Karpas-422 (cell line): ENCODE measurements at places on chromosomes 3 and 15. TPM values are rescaled to one million over a fixed set of nuclear protein-coding genes. Genes with fewer than 3 reads are reported as not detected.
A peak's percentile ranks its signal among the peaks of the same experiment; 100 is the strongest.

DNA sequence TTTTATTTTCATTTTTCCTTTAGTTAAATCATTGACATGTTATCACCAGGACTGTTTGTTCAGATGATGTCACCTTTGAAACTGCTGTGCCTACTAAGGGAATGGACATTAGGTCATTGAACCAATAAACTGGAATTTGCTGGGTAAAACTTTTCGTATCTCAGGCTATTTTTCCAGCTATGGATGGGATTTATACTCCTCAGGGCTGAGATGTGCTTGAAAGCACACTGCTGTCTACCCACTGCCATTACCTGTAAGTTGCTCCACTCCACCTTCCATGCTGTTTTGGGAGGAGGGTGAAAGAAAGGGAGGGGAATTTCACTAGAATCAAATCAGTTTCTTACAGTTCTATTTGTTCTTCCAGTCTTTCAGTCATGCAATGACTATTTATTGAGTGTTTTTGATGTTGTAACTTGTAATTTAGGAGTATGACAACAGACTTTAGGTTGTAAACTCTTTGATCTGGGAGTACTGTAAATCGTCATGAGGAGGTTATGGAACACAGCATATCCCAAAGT, 11.3 kb downstream of the EHD4 start:
- DNase-seq: no peak

DNA sequence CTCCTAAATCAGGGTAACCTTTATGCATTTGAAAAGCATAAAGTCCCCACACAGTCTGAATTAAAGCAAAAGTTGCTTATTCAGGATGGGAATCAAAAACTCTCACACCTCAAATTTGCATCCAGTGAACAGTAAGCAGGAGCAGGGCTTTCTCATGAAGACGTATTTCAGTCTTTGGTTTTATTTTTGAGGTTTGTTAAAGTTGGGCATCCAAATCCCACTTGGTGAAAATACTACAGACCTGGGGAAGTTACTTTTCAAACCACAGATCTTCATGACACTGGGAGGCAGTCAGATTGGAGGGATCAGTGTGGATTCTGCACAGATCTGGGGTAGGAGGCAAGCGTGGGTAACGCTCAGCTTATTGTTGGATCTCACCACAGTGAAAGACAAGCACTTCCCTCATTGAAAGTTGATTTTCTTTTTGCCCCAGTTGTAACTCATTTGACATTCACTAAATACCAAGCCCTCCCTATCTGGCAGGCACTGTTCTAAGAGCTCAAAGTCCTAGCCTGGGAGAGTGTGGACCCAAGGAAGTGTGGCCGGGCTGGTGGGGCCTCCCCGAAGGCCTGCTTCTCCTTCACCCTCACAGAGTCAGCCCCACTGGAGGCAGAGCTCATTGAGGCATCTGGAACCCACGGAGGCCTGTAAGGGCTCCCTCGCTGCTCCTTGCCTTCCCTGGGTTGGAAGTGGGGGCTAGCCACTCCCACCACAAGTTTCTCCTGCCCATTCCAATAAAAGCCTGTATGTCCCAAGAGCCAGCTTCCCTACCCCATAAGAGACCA, 783 bp upstream of the ISG20 start:
- peak; percentile 60 for DNase-seq

Gene IL17RC
- total RNA-seq: 0.54 and 2.5 TPM in 2 replicates

Gene CHRFAM7A
- not detected in 2 replicates for total RNA-seq

Gene CIDEC
- total RNA-seq: not detected in 2 replicates

GRCh38 chr3:58526515-58526957, 10.5 kb downstream of the ACOX2 start:
- DNase-seq: no peak

DNA sequence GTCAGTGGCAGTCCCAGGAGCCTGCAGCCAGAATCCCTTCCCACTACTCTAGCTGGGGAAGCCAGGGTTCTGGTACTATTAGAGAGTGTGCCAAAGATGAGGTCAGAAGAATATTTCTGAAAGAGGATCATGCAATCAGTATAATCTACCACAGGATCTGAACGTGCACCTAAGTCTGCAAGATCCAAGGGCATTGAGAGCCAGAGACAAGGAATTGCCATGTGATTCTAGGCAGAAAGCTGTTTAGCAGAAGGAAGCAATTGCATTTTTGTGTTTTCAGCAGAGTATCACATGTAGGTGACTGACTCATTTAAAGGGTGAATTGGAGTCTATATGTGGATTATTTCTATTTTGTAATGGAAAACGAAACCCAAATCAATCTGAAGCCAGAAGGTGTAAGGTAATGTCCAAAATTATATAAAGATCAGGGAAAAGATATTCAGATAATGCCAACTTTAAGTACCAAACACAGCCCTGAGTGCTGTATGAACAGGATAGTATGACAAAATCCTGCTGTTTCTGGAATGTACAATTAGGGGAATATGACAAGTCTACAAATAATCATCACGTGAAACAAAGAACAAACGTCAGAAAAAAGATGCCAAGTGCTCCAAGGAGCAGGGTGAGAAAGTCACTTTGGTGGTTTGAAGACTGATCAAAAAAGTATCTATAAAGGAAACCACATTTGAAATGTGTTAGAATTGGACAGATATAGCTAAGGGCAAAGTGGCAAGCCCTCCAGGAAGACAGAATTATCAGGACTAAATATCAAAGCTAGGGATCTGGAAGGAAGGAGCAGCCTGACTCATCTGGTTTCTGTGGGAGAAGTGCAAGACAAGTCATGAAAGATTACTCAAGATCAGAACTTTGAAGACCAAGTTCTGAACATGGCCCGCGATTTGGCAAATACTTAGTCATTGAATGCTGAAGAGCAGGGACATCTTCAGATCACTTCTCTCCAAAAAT, 1036.6 kb downstream of the NTRK3 start:
- no peak for DNase-seq

Gene ALDH1A3
- total RNA-seq: not detected in 2 replicates

DNA sequence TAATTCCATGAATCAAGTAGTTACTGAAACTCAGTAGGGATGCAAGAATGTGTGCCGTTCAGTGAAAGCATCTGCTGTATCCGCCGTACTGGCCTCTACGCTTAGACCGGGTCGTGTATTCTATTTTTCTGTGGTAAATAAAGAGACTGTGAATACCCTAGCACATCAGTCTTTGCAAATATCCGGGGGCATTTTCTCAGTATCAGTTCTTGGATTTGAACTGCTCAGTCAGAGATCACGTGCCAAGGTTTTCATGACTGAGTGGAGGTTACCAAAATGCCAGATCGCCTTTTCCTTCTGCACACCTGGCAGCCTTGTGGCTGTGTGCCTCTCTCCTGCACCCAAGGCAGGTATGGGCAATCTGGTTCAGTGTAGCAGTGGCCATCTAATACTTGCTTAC, 377.0 kb downstream of the OCA2 start:
- no peak for DNase-seq

DNA sequence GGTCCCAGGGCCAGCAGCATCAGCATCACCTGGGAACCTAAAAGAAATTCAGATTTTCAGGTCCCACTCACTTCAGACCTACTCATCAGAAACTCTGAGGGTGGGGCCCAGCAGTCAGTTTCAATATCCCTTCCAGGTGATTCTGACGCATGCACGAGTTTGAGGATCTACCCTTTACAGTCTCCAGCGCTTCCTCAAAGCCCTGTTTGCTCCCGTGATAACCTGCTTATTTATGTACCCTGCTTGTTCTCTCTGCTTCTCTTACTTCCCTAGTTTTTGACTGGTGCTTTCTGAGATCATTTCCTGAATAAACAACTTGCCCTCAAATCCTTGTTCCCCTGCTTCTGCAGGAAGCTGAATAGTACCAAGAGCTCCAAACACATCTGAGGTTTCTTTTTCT, 245.3 kb downstream of the ZNF621 start:
- DNase-seq: no peak

- DNase-seq: no peak
These were observed 82.0 kb upstream of the DAZL start for GRCh38 chr3:16687221-16687620.

DNA sequence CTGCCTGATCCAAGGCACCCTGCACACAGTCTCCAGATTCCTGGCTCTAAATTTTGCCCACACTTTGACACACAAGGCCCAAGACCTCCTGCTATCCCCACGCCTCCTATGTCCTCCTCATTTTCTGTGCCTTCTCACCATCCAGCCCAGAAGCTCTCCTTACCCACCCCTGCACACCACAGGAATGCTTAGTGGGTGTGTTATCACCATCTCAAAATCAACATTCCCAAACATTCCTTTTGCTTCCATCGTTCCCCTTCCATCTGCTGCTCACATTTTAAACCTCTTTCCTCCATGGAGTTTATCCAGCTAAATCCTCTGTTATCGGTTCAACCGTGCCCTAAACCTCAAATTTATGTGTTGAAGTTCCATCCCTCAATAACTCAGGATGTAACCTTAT, 43.9 kb downstream of the DGKG start:
- no peak for DNase-seq

DNA sequence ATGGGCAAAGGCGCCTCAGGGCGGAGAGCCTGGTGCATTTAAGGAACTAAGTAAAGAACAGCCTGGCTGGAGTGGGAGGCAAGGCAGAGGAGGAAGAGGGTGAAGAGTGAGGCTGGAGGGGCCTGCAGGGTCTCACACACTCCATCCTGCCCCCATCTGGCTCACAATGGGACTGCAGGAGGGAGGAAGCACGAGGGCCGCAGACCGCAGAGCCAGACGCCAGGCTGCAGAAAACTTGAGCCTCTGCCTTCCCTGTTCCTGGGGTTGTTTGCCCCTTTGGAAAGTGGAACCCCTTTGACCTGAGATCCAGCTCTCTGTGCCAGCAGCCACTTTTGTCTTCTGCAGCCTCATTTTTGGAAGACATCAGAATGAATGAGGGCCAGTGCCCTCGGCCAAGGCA, 138.0 kb downstream of the SRGAP3 start:
- DNase-seq: peak; percentile 64

DNA sequence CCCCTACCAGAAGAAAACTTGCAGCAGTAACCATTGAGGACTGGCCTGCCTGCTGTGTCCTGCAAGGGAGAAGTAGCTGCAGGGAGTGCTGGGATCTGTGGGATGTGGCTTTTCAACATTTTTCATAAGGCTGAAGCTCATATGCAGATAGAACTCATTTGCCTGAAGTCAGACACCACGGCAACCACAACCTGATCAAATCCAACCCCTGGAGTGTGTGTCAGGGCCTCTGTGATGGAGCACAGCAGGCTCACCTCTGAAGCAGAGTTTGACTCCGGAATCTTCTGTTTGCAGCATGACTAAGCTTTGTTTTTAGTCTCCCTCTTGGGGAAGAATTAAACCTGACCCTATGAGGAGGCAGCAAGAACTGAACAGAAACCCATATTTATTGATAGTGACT, 508.7 kb downstream of the AGBL1 start:
- DNase-seq: no peak

DNA sequence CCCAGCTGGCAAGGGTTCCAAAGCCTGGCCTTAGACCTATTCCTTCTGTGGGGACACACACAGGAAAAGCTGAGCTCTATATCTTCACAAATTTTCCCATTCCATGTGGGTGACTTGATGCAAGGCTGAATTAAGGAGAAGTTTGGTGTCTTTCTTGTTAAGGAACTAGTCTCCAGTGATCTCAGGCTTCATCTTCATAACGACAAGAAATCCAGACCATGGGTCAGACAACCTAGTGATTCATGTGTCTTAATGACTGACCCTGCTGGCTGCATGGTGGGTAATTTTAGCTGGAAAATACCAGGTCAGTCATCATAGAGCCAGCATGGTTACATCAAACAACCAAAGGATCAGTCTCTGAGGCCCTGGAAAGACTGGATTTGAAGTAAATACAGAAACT, 112.7 kb upstream of the SLC4A7 start:
- no peak for DNase-seq

GRCh38 chr15:29331071-29331470, 61.4 kb upstream of the NSMCE3 start:
- no peak for DNase-seq

- no peak for DNase-seq
These were observed 42.7 kb upstream of the MTMR10 start for GRCh38 chr15:31034152-31034551.

DNA sequence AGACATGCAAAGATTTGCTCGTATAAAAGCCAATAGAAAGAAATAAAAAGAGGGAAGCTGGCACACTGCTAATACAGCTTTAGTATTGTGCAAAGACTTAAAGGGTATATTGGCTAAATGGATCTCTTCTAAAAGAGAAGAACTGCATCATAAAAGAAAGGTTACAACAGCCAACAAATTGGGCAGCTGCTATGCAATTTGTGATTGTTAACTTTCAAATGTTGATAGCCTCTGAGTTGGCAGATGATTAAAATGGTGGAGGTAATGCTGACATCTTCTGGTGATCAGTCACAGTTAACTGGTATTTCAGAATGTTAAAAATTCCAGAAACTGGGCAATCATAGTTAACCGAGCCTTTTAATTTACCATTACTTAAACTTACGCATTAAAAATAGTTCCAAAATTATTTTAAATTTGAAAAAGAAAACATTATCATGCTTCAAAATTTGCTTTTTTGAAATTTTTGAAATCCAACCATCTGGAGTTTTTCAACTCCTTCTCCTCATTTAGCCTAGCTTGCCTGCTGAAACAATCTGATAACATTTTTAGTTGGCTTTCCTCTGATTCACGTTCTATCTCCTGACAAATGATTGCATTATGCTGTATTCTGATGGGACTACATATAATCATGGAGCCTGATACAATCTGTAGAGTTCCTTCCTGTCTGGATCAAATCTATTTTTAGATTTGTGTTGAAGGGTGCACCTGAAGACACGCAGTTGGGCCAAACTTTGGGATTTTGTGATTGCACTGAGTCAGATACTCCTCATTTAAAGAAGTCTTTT, 144.0 kb upstream of the PDZRN3 start:
- no peak for DNase-seq

Gene SEMA4B
- 40.4 and 65.1 TPM in 2 replicates for total RNA-seq

Gene SLMAP
- 44.8 and 63.6 TPM in 2 replicates for total RNA-seq

GRCh38 chr3:149727656-149728055, 24.6 kb downstream of the COMMD2 start:
- DNase-seq: no peak

DNA sequence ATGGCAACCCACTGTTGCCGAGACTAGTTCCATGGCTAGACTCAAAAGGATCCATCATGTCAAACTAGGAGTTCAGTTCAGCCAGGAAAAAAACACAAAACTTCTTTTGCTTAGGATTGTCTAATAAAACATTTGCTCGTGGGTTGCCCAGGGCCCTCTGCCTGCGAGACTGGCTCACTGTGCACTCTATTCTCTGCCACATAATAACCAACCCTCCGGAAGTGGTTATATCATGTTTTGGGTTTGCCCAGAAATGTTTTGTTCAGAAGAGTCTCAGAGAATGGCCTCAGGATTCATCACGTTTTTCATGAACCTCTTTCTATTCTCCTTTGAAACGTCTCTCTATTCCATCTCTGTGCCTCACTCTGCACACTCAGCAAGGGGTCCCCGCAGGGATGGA, 216.1 kb downstream of the SV2B start:
- DNase-seq: no peak

Gene ARGFX
- not detected in 2 replicates for total RNA-seq

DNA sequence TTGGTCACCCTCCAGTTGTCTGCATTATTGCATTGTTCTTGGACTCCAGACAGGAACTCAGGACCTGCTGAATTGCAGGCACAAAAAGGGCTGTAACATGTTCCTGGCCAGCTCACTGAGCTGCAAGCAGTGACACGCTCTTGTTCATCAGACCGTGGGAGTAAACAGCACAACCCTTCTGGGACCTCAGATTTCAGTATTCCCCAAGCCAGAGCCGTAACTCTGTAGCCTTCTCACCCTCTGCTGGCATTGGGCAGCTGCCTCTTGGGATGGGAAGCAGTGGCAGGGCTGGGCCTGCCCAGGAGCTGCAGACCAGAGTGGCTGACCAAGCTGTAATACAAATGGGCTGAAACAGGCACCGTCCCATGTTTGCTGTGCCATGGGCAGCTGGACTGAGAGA, 607.1 kb upstream of the BCHE start:
- DNase-seq: no peak

GRCh38 chr3:153166206-153166605, 4.2 kb downstream of the RAP2B start:
- DNase-seq: no peak

Gene CCNB2
- total RNA-seq: 35.4 and 65.2 TPM in 2 replicates

Gene PPIP5K1
- total RNA-seq: 31.5 and 33.6 TPM in 2 replicates

Gene KLHL6
- total RNA-seq: 41.1 and 50.9 TPM in 2 replicates
